ENCODE measurements at places on chromosomes 1 and 21. TPM values are rescaled to one million over a fixed set of nuclear protein-coding genes. Genes with fewer than 3 reads are reported as not detected.

Gene ALPL
- total RNA-seq: 2.4 TPM

Gene FCN3
- total RNA-seq: not detected

Gene NUDT4B
- not detected for total RNA-seq

Gene RNU1-2
- 2,937 TPM for total RNA-seq

Gene S100A7
- total RNA-seq: not detected

Gene IVL
- total RNA-seq: not detected

Gene RERE
- total RNA-seq: 76.0 TPM

DNA sequence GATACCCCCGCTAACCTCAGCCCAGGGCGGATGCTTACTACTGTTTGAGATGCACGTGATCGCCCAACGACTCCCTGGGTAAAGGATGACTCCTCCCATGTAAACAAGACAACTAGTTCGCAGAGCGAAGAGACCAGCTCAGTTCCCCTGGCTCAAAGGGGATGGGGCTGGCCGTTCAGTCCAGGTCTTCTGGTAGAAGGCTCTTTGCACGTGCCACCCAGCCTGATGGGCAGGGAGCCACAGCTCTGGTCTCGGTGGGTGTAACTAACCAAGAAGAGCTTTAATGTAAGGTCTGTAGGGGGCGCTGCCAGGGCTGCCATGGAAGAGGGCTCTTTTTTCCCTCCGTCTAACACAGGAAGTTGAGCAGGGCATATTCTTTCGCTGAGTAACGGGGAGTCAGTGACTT, 49.4 kb upstream of the PARP1 start:
- no peaks in the 10 kb centered on the region for H3K27me3 ChIP-seq
- H3K27ac ChIP-seq: no peak overlapping the region
- peaks cover 9% of the 10 kb centered on the region for H3K4me1 ChIP-seq
- no peak for DNase-seq
- H3K4me3 ChIP-seq: no peak overlapping the region
- no peaks in the 10 kb centered on the region for H3K36me3 ChIP-seq

DNA sequence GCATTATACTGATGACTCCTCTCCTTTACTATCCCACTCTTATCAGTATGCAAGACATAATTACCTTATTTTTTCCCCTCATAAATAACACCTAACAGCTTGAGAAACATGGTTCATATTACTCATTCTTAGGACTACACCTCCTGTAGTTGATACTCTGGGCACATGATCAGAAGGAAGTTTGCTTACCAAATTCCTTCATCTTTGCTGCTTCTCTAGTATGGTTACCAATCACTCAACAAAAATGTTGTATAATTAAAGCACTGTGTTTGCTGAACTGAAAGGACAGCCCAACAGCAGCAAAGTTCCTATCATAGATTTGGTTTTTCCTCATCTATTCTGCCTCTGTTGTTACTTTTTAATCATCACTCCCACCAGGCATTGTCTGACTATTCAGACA, 586.3 kb downstream of the LRRIQ3 start:
- no peaks in the 10 kb centered on the region for H3K4me1 ChIP-seq
- DNase-seq: no peak
- H3K27me3 ChIP-seq: no peaks in the 10 kb centered on the region
- no peak overlapping the region for H3K27ac ChIP-seq
- H3K4me3 ChIP-seq: no peak overlapping the region
- no peaks in the 10 kb centered on the region for H3K36me3 ChIP-seq

- no peak for DNase-seq
- no peak overlapping the region for H3K4me3 ChIP-seq
- no peaks in the 10 kb centered on the region for H3K27me3 ChIP-seq
- no peak overlapping the region for H3K27ac ChIP-seq
- H3K36me3 ChIP-seq: no peaks in the 10 kb centered on the region
Measured at GRCh38 chr1:198809247-198809646, 170.4 kb downstream of the PTPRC start.

DNA sequence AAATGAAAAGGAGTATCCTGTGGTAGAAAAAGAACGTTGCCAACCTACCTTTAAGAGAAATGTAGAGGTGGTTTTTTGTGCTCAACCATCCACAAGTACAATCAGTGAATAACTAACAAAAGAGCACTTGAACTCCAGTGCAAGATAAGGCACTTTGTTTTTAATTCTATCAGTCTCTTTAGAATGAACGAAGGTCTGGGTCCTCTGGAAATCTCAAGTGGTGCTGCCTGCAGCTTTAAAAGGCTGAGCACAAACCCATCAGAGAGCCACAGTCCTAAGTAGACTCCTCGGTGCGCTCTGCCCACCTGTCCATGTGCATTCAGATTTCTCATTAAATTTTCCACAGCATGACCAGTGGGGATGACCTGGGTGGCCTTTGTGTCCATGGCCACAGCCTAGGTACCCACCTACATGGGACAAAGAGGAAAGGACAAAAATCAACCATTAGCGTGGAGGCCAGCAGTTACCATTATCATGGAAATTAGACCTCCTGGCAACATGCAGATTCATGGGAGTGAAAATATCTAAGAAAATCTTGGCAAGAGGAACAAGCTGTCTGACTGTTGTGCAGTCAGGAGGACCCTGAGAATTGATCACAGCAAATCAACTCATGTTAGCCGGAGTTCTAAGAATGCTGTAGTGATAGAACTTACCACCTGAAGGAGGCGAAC, 9.4 kb downstream of the TRIM45 start:
- no peaks in the 10 kb centered on the region for H3K27me3 ChIP-seq
- H3K27ac ChIP-seq: no peak overlapping the region
- H3K36me3 ChIP-seq: no peaks in the 10 kb centered on the region
- H3K4me3 ChIP-seq: no peak overlapping the region

- no peaks in the 10 kb centered on the region for H3K27me3 ChIP-seq
- no peak overlapping the region for H3K4me3 ChIP-seq
- DNase-seq: peak; percentile 41
- H3K4me1 ChIP-seq: no peaks in the 10 kb centered on the region
- no peaks in the 10 kb centered on the region for H3K36me3 ChIP-seq
- H3K27ac ChIP-seq: no peak overlapping the region
Measured at GRCh38 chr1:171226747-171227370, 21.4 kb upstream of the FMO1 start.

- H3K27me3 ChIP-seq: no peaks in the 10 kb centered on the region
- H3K36me3 ChIP-seq: peaks cover 2% of the 10 kb centered on the region
- H3K4me3 ChIP-seq: no peak overlapping the region
Measured at GRCh38 chr1:91872559-91873081, 13.3 kb downstream of the TGFBR3 start.

DNA sequence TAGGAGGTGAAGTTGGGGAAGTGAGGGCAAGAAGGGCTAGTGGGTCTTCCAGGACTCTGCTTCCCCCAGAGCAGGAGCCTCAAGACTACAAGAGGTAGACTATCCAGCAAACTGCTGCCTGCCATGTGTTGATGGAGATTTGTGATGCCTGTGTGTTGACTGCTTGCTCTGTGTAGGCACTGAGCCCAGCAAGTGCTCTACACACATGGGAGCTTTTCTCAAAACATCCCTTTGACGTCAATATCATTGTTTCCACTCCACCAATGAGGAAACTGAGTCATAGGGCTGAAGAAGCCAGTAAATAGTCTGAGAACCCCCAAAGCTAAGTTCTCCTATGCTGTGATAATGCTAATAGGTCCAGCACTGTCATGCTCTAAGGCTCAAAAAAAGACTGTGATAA, 207.2 kb upstream of the NFIA start:
- no peaks in the 10 kb centered on the region for H3K27me3 ChIP-seq
- no peaks in the 10 kb centered on the region for H3K4me1 ChIP-seq
- H3K36me3 ChIP-seq: no peaks in the 10 kb centered on the region
- H3K4me3 ChIP-seq: no peak overlapping the region
- no peak for DNase-seq

- H3K4me1 ChIP-seq: no peaks in the 10 kb centered on the region
- H3K4me3 ChIP-seq: no peak overlapping the region
- DNase-seq: no peak
- H3K27me3 ChIP-seq: no peaks in the 10 kb centered on the region
Measured at GRCh38 chr1:89946532-89946931, 48.4 kb upstream of the ZNF326 start.

DNA sequence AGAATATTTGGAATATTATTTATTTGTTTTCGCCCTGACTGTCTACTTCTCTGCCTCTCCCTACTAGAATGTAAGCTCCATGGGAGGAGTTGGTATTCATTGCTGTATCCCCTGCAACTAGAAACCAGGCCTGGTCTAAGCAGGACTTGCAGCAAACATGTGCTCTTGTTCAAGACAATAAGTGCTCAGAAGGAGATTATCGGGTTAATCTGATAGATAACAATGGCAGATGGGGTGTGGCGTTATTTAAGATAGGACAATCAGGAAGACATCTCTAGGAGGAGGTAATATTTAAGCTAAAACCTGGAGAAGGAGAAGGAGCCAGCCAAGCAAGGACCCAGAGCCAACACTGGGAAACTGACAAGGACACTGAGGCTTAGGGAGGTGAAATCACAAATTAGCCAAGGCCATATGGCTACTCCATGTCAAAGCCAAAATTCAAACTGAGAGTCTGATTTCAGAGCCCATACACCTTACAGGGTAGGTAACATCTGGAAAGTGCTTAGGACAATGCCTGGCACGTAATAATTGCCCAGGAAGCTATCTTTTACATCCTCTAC, 41.5 kb downstream of the STYXL2 start:
- H3K27ac ChIP-seq: no peak overlapping the region
- no peaks in the 10 kb centered on the region for H3K27me3 ChIP-seq
- H3K4me1 ChIP-seq: no peaks in the 10 kb centered on the region
- no peaks in the 10 kb centered on the region for H3K36me3 ChIP-seq

DNA sequence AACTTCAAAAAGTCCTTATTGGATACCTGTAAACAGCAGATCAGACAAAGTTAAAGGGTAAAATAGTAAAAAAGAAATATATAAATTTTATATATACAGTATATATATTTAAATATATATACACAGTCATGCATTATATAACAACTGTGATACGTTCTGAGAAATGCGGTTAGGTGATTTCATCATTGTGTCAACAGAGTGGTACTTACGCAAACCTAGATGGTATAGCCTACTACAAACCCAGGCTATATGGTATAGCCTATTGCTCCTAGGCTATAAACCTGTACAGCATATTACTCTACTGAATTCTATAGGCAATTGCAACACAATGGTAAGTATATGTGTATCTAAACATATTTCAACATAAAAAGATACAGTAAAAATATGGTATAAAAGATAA, 222.7 kb downstream of the NUF2 start:
- no peaks in the 10 kb centered on the region for H3K36me3 ChIP-seq
- H3K4me1 ChIP-seq: no peaks in the 10 kb centered on the region
- DNase-seq: no peak
- H3K27me3 ChIP-seq: no peaks in the 10 kb centered on the region

DNA sequence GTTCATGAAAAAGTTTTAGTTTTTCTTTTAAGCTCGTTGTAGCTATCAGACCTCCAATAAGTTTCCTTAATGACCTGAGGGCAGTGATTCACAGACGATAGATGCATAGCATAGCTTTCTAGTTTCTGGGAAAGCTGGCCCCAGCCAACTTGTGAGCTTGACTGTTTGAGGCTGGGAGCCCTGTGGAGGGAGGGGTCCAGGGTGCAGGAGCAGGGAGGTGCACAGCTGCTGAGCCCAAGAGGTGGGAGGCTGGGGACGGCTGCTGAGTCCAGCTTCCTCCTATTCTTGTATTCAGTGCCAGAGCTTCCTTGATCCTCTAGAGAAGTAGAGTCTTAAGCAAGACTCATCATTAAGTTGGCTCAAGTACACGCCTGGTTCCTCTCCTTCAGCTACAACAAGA, 11.0 kb upstream of the AVPR1B start:
- no peak overlapping the region for H3K27ac ChIP-seq
- no peaks in the 10 kb centered on the region for H3K4me1 ChIP-seq
- no peaks in the 10 kb centered on the region for H3K36me3 ChIP-seq

DNA sequence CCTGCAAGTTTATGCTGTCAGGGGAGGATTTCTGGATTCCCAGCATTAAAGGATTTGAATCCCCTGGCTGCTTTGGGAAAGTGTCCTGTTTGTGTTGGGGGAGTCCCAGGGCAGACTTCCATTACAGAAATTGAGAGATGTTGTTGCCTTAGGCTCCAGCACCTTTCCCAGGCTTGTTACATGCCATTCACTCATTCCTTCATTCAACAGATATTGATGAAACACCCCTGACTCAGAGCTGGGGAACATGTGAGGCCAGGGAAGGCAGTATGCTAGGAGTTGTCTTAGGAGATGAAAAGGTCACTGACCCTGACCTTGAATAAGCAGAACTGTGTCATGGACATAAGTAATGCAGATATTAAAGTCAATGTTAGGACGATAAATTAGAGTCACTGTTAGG, 161.7 kb downstream of the NTMT2 start:
- H3K4me3 ChIP-seq: no peak overlapping the region
- no peak overlapping the region for H3K27ac ChIP-seq
- no peaks in the 10 kb centered on the region for H3K36me3 ChIP-seq
- H3K4me1 ChIP-seq: no peaks in the 10 kb centered on the region
- DNase-seq: no peak

- no peaks in the 10 kb centered on the region for H3K27me3 ChIP-seq
- H3K27ac ChIP-seq: no peak overlapping the region
- DNase-seq: no peak
Measured at GRCh38 chr1:74160046-74160445, 37.9 kb downstream of the LRRIQ3 start.

- no peak for DNase-seq
- no peak overlapping the region for H3K27ac ChIP-seq
- H3K27me3 ChIP-seq: no peaks in the 10 kb centered on the region
- no peaks in the 10 kb centered on the region for H3K4me1 ChIP-seq
- no peaks in the 10 kb centered on the region for H3K36me3 ChIP-seq
Measured at GRCh38 chr1:218643926-218644325, 298.8 kb downstream of the TGFB2 start.

DNA sequence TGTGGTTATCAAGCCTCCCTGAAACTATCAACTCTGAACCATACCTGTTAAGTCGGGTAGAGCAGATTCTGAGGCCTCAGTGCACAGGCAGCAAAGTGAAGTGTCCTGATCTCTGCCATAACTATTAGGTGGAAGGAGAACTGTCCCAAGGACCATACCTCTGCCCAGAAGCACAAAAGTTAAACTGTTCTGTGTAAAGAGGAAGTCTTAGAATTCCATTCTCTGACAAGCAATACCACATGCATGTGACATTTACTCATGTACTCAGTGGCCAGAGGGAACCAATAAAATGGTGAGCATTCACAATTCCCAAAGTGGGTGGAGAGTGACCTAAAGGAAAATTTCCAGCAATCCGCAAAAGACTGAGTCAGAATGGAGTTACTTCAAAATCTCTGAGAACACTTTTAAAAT, 61.0 kb downstream of the TOR3A start:
- no peaks in the 10 kb centered on the region for H3K27me3 ChIP-seq
- no peak overlapping the region for H3K4me3 ChIP-seq
- no peaks in the 10 kb centered on the region for H3K36me3 ChIP-seq
- H3K27ac ChIP-seq: no peak overlapping the region
- peak; percentile 11 for DNase-seq
- H3K4me1 ChIP-seq: no peaks in the 10 kb centered on the region

DNA sequence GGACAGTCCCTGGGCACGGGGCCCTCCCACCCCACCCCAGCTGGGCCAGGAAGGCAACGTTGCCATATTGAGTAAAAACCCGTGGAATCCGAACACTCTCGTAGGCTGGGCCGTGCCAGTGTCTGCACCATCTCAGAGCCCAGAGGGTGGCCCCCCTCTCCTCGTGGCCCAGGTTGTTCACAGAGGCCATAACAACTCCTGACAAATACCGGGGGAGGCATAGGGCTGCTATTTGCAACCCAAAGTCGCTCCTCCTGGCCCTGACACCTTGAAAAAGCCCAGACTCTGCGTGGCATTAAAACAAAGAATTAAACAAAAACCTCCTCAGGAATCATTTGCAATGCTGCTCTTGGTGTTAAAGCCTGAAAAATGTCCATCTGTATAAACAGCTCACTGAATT, 141.4 kb downstream of the CASZ1 start:
- DNase-seq: no peak
- no peak overlapping the region for H3K27ac ChIP-seq
- peaks cover 24% of the 10 kb centered on the region for H3K36me3 ChIP-seq
- H3K27me3 ChIP-seq: no peaks in the 10 kb centered on the region

All from natural killer cell (primary cell).